Effector CD8-positive, alpha-beta T cell (primary cell): ENCODE measurements at places on chromosomes 3 and 15.
A peak's percentile ranks its signal among the peaks of the same experiment; 100 is the strongest.

DNA sequence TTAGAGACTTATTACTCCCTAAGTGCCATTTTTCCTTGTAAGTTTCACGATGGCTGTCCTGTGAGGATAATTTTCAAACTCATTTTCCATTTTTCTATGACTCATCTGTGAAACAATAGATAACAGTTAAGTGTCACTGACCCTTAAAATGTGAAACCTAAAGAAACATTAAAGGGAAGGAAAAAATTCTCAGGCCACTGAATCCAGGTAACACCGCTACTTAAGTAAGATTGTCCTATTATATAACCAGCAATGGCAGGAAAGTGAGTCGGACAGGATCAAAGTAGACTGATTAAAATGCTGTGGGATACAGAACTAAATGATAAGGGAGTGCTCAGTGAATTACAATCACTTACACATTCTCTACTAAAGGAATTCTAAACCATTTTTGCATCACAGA lies 12.4 kb downstream of the PLD1 start:
- no peak for DNase-seq

GRCh38 chr3:11829416-11829815 lies 17.3 kb downstream of the TAMM41 start:
- no peak for DNase-seq

GRCh38 chr15:83587091-83587490 lies 66.8 kb upstream of the ADAMTSL3 start:
- DNase-seq, result no peak

DNA sequence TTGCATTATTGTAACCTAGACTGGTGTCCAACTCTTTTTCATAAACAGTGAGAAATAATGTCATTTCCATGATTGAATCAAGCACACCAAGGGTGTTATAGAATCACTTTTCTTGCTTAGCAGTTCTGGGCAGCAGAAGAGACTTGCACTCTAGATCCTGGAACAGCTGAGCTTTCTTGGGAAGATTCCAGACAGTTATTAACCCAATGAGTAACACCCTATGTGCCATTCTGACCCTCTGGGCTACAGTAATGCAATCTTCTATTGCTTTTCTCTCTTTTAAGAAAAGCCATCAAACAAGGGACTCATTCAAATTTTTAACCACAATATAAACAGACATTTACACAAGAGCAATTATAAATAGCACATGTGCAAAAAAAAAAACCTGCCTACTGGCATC lies 39.3 kb upstream of the USP3 start:
- no peak for DNase-seq

DNA sequence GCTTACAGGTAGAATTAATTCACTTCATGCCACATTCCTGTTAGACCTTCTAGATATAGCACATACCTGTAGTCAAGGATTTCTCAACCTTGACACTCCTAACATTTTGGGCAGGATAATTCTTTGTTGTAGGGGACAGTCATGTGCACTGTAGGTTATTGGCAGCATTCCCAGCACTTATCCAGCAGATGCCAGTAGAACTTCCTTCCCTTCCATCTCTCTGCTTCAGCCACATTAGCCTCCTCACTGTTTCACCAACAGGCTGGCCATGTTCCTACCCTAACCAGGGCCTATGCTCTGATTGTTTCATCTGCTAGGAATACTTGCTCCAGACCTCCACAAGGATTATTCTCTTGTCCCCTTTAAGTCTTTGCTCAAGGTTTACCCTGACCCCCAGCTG lies 68.0 kb upstream of the STAC start:
- DNase-seq, result no peak

- DNase-seq, result no peak
These were observed 55.0 kb upstream of the CTDSPL start for GRCh38 chr3:37806505-37807200.

DNA sequence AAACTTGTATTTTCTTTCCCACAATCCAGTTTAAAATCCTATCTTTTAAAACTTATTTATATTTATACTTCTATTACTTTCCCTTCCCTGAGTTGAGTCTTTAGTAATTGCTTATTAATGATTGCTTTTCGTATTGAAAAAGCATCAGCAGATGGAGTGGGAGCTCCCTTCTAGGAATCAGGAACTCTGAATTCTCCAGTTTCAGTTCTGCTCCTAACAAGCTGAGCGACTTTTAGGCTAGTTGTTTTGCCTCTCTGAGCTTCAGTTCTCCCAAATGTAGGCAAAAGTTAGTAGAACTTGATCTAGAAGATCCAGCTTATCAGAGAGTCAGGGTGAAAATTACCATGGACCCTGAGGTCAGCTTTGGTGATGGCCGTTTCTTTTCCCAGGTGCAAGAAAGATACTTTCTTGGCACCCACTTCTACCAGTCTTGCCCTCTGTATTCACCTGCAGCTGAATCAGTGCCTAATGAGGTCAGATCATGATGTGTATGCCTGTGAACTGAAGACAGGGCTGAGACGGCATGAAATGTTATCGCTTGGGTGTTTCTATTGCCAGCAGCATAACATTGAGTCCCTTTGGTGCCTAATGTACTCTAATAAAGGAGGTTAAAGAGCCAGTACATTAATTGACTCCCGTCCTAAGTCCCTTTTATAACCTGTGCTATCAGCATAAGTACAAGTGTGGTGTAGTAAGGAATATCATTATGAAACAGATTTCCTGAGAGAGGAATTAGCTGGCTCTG lies 194.5 kb upstream of the TBC1D5 start:
- DNase-seq, result no peak

DNA sequence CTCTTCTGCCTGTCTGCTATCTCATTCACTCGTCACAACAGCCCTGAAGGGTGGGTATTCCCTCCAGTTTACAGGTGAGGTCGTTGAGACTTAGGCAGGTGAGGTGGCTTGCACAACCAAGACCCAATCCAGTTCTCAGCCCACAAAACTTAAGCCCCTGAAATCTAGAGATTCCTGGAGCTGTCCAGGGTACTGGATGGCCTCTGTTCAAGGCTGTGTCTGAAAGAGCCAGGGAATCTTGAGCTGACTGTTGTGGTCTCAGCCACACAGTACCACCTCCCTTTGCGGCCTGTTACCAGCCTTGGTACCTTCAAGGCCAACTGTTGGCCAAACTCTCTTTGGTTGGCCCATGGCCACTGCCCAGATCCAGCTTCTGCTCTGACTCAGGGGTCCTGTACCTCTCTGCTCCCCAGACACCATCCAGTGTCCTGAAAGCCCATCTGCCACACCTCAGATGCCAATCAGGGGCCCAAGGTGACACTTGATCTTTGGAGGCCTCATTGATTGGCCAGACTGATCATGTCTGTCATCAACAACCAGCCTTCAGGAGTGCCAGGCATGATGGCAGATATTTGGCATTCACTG lies 10.9 kb upstream of the FAM107A start:
- no peak for DNase-seq

DNA sequence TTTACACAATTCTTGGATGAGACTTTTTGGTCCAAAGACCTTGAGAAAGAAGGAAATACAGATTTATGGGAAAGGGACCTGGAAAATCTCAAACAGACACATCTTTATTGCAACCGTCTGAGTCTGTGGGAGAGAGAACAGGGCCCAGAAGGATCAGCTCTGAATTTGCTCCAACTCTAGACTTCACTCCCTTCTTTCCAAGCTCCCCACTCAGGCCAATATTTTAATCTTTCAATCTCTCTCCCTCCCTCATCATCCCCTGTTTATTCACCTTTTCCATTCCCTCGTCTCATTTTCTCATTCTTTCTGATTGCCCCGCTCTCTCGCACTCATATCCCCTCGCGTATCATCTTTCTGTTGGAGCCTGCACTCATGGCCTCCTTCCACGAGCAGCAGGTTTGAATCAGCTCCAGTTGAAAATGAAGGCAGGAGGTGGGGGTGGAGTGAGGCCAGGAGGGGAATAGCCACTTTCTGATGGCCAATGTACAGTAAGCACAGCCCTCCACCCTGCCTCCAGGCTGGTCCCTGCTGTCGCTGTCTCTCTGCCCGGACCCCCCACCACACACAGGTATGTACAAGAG lies 63.6 kb upstream of the BOC start:
- no peak for DNase-seq

DNA sequence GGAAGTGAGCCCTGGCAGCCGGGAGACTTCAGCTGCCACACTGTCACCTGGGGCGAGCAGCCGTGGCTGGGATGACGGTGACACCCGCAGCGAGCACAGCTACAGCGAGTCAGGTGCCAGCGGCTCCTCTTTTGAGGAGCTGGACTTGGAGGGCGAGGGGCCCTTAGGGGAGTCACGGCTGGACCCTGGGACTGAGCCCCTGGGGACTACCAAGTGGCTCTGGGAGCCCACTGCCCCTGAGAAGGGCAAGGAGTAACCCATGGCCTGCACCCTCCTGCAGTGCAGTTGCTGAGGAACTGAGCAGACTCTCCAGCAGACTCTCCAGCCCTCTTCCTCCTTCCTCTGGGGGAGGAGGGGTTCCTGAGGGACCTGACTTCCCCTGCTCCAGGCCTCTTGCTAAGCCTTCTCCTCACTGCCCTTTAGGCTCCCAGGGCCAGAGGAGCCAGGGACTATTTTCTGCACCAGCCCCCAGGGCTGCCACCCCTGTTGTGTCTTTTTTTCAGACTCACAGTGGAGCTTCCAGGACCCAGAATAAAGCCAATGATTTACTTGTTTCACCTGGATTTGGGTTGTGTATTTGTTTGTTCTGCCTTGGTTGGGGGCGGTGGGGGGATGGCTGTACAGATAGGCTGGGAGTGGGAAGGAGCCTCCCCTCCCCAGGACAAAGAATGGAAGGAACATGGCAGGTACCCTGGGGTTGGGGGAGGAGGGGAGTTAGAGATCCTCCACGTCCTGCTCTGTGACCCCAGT lies 2.9 kb upstream of the GRM2 start:
- DNase-seq, result no peak

DNA sequence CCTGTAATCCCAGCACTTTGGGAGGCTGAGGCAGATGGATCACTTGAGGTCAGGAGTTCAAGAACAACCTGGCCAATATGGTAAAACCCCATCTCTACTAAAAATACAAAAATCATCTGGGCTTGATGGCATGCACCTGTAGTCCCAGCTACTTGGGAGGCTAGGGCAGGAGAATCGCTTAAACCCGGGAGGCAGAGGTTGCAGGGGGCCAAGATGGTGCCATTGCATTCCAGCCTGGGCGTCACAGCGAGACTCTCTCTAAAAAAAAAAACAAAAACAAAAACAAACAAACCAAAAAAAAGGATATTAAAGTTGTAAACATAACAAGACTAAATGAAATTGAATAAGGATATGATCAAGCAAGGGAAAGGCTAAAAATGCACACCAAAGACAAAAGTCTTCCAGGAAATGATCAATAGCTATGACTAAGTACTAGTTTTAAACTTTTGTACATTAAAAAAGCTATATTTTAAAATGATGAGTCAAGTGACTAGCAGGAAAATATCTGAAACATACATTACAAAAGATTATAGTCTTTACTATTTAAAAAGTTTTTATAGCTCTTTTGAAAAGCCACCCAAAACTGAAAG lies 28.6 kb downstream of the KLHL6 start:
- DNase-seq, result no peak

DNA sequence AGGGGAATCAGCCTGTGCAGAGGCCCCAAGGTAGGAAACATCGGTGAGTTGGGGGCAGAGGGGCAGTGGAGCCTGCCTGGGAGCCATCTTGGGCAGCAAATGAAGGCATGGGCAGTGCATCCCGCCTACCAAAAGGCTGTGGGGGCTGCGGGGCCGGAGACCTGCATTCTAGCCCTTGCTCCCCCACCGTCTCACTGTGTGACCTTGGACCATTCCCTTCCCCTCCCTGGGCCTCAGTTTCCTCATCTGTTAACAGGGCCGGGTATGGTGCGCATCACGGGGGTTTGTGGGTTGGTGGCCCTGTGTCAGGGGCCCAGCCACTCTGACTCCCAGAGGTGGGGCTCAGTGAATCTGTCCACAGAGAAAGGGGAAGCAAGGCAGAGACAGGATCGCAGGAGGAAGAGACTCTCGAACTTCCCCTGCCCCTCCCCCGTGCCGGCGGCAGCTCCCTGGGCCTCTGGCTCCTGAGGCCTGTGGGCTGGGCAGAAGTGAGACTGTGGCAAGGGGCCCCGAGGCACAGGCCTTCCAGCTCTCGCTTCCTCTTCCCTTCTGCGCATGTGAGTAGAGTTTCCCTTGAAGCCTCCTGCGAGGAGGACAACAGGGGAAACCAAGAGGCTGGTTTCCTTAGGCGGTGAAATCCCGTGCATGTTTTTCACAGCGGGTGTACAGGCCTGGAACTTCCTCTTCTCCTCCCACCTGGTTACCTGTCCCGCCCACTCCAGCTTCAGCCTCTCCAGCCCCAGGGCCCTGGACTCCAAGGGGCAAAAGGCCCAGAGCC lies 42.9 kb downstream of the IDH2 start:
- peak; percentile 9 for DNase-seq

DNA sequence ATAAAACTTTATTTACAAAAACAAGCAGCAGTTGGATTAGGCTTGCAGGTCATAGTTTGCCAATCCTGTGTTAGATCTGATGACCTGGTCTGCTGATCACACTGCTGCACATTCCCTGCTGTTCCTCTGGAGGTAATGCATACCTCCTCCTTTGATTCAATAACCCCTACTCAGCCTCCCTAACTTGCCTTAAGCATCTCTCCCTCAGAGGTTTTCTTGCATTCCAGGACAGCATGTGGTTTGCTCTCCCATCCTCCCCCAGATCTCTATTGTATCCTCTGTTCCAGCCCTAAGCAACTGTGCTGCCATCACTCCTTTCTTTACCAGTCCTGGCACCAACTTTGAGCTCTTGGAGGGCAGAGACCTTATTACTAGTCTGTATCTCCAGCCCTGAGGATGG lies 63.4 kb downstream of the CACNA2D3 start:
- no peak for DNase-seq

DNA sequence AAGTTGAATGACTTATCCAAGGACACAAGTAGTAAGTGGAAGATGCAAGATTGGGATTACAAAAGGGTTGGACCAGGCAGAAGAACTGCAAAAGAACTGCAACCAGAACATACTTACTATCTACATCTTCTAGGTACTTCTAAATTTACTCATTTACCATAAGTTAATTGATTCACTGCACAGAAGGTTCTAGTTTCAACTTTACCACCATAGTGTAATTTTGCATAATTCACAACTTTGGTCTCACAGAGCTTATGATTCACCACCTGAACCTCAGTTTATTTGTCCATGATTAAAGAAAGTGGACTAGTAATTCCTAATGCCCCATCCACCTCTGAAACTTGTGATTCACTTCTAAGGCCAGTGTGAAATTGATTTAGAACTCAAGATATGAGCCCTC lies 236.8 kb upstream of the UBE2E2 start:
- no peak for DNase-seq

- no peak for DNase-seq
These were observed 254.2 kb downstream of the FEZF2 start for GRCh38 chr3:62119139-62119538.
